ENCODE measurements at places on chromosomes 16 and 17.

DNA sequence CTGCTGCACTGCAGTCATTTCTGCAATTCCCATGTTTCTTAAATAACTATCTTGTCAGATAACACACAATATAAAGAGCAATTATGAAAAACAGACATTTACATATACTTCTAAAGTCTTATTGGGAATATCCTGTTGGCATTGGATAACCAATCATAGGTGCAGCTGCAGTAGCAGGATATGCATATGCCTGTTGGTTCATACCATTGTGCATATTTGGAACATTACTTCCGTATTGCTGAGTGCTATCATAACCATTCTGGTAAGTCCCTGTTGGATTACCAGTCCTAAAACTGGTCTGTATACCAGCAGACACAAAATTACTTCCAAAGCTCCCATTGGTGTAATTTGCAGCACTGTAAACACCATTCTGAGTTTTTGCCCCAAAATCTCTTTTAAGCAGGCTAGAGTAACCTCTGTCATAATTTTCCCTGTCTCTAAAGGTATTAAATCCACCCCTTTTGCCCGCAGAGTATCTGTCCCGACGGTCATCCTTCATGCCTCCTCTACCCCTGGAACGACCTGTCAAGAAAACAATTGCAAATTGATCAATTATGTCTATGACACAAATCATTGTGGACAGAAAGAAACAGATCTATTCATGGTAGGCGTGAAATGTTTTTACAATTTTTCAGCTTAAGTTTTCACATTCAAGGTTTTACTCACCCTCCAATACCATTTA is 3.1 kb upstream of the POLG2 start:
- DNase-seq = peak; percentile 58

DNA sequence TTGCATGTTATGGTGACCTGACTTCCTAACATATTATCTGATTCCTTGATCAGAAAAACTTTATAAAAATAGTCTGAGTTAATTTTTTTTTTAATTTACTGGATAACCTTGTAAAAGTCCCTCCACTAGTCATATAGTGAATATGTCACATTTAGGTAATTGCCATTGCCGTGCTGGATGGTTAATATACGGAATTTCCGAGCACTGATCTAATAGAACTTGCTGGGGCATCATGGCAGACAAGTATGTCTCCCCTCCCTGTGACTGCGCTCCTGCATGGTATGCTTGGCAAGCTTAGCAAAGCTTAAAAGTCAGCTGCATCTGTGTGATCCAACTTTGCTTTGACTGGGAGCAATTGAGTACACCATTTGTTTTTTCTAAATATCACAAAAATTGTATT is 239.4 kb upstream of the TBX2 start:
- no peak for DNase-seq

DNA sequence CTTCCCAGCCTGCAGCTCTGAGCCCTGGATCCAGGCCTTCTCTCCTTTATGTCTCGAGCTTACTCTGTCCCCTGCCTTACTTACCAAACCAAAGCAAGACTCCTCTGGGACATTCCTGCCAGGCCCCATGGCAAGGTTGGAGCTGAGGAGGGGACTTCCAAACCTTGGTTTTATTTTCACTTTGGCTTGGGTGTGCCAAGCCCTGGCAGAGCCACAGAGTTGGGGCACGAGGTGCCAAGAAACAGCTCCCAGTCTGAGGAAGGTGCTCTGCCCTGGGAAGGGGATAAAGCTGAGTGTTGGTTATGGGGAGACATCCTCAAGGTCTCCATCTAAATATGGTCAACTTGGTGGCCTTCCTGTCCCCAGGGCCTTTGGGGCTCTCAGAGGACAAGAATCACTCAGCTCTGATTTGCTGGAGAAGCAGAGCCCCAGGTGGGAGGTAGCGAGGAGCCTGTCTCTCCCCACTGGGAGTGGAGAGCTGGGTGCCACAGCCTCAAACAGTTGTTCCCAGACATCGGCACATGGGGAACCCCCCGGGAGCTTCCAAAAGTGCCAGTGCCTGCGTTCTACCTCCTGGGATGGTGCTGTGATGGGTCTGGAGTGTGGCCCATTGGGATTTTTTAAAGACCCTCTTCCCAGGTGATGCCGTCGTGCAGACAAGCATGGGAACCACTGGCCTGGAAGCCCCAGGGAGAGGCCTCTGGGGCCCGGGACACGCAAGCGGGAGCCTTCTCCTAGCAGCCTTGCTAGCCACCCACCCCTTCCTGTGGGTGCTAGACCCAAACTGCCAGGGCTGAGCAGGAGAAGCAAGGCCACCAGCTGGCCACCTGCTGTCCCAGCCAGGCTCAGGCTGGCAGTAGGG is 10.3 kb downstream of the NLRC5 start:
- peak; percentile 78 for DNase-seq

DNA sequence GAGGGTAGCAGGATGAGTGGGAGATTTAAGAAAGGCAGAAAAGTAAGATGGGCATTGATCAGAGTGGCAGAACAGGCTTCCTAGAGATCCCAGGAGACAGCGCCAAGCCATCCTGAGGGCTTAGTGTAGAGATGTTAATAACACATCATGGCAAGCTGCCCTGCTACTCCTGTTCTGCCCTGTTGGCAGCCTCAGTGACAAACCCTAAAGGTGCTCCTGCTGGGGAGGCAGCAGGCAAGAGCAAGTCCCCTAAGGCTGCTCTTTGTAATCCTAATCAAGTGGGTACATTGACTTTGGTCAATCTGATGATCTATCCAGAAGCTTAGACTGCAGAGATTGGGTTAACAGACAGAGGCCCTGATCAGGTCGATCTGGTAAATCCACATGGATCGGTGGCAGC is 16.3 kb downstream of the ANKFN1 start:
- DNase-seq = no peak

GRCh38 chr16:12917653-12918052 is 16.3 kb downstream of the SHISA9 start:
- DNase-seq = no peak

- no peak for DNase-seq
These were observed 65.7 kb upstream of the BCAR1 start for GRCh38 chr16:75317101-75317522.

DNA sequence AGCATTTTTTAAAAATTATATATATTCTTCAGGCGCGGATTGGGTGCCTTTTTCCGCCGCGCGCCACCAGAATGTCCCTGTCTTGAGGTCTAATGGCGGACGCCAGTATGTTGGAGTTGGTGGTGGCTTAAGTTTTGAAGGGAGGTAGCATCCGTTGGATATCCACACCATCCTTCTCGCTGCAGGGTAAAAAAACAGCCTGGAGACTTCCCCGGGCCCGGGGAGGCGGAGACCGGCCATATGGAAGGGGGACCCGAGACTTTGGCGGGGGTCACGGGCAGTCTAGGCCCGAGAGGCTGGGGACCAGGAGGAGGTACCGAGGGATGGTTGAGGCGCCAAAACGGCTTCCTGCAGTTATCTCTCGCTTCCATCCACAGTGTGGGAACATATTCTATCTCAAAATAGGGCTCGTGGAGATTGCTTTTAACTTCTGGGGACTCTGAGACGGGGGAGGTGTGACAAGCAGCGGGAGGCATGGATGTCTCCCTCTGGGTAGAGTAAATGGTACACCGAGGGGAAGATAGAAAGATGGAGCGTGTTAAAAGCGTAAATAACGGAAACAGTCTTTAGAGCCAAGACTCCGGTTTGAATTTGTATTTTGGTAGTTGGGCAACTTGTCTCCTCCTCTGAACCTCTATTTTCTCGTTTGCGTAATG is at the start of gene SF3B3:
Gene SF3B3 (plus strand): TSS at position 74 of the 656 bp plus-strand sequence. CDS start 2,841 bp downstream, outside the sequence.
- peak; percentile 92 for DNase-seq

GRCh38 chr16:82862057-82862456 is 235.3 kb downstream of the CDH13 start:
- DNase-seq = no peak

DNA sequence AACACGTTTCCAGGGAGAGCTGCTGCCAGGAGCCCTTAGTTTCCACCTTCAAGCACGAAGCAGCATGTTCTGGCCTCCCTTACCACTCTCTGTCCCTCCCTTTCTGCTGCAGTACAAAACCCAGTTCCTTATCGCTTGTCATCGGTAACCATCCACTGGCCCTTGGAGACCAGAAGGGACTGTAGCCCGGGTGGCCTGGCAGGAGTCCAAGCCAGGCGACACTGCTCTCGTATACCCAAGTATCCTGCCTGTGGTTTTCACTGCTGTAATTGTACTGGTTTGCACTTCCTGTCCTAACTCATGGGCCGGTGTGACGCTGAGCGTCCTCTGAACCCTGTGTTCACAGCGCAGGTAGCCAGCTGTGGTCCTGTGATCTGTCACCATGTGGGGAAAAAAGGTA is 81.1 kb downstream of the MAF start:
- DNase-seq = no peak

- no peak for DNase-seq
These were observed 133.1 kb upstream of the ZKSCAN2 start for GRCh38 chr16:25390761-25391160.

DNA sequence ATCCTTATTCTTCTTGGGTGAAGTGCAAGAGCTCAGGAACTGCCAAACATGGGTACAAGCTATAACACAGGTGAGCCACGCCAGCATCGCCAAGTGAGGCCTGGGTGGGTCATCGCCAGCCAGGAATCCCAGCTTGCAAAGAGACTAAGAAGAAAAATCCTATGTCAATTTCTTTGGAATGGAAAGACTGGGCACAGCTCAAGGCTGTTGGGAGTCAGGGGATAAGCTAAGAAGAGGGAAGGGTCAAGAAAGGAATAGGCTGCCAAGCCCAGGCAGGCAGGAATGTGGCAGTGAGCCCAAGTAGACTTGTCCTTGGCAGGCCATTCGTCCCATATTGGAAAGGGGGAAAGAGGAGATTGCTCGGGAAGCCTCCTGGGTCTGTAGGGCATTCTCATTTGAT is 191.4 kb upstream of the CDH5 start:
- DNase-seq = no peak

DNA sequence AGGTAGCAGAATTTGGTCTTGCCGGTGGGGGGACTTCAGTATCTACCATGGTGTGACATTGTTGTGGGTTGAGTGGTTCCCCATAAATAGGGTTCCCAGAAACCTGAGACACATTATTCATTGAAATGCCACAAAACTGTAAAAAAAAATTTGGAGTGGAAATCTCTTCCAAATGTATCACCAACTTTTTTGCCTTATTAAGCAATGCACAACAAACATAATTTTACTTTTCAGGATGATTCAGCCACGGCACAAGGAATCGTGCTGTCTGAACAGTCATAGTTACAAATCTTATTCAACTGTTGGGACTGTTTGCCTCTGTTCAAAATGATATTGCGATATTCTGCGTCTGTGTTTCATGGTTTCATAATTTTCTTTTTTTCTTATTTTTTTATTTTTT is 181.2 kb downstream of the NTN1 start:
- no peak for DNase-seq

- no peak for DNase-seq
These were observed 58.9 kb downstream of the TK2 start for GRCh38 chr16:66490774-66491715.

DNA sequence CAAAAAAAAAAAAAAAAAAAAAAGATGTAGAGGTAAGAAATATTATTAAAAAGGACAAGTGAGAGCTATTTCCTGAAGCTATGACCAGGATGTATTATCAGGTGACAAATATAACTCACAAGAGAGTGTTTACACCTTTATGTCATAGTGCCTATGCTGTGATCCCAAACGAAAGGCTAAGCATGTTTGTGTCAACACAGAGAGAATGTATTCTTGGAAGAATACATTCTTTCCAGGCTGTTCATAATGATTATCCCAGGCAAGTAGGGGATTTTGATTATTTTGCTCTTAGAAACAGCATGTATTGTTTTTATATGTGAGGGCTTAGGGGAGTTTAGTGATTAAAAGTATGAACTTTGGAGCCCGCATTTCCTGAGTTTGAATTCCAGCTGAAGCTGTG is 175.0 kb downstream of the SPECC1 start:
- DNase-seq = no peak

- DNase-seq = peak; percentile 83
These were observed 11.2 kb upstream of the CEP20 start for GRCh38 chr16:15899538-15900100.

GRCh38 chr17:79473876-79474440 is 136.9 kb downstream of the RBFOX3 start:
- DNase-seq = no peak

Measured in activated CD4-positive, alpha-beta T cell treated with anti-CD3 and anti-CD28 coated beads, Interleukin-2, amount 10 ng/mL, durations not matched to agents 24 days and 14 days (primary cell).